ENCODE measurements at places on chromosomes 1 and 21.
A peak's percentile ranks its signal among the peaks of the same experiment; 100 is the strongest.

- no peak for DNase-seq
These were observed 31.5 kb downstream of the LBR start for GRCh38 chr1:225396357-225396756.

DNA sequence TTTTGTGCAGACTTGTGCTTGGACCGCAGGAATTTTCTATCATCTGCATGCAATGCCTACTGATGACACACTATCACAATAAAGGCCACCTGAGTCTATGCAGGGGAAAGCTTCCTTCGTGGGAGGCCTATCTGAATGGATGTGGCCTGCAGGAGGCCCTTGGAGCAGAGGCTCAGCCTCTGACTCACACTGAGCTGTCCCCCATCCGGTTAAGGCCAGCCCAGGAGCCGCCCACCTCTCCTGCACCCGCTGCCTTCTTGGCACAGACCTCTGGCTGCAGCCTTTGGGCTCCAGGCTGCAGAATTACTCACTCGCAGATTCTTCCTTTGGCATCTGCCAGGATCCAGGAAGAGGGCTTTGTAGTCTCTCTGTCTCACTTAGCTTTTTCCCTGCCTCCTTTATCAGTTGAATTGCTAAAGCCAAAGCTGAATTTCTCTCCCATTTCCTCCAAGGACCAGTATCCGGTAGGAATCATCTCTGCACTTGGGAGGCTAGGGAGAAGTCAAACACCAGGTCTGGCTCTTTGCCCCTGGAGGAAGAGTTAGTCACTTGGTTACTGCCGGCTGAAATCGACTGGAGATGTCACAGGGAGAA is 65.1 kb upstream of the JUN start:
- DNase-seq: peak; percentile 57

DNA sequence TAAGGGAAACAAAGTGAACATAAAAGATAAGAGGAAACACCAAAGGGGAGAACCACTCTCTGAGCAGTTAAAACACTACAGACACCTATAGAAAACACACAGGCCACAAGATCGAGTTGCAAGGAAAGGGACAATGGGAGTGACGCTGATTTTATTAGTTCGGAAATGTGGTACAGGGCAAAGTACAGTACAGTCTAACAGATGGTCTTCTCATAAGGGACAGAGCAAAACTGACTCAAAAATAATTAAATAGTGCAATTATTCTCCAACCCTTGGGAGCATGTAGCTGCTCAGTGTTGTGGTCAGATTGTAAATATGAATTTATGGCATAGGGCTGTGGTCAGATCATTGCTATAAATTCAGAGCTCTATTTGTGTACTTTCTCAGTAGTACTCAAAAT is 352.0 kb downstream of the USH2A start:
- no peak for DNase-seq

DNA sequence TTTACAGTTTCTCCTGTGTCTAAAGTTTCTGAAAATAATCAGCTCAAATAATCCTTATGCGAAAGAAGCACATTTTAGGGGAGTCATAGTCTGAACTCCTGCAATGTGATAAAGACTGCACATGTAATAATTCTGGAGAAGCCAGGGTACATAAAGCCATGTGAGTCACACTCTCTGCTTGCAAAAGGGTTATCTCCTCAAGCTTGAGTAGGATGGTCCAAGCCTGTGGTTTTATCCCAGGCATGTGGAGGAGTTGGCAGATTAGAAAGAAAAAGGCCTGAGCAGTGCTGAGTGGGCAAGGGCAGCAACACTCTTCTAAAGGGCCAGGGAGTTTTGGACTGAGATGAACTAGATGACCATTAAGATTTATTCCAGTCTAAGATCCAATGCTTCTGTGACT is 220.4 kb downstream of the RHOU start:
- DNase-seq: no peak

DNA sequence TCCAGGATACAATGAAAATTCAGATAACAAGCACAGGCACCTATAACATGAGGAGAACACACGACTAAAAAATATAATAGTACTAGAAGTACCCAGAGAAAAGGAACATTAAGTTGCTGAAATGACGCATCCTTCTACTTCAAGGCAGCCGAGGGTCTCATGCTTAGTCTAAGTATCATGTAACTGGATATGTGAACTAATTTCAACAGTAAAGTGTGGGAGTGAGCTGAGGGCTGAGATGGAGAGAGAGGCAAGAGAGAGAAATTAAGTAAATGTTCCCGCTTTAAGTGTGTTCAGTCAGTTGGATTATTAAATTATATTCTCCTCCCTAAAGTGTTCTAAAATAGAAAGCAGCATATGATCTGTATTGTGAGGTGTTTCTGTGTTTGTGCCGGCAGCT is 152.2 kb upstream of the KRTAP19-8 start:
- DNase-seq: no peak

- DNase-seq: no peak
These were observed 52.6 kb downstream of the MT1HL1 start for GRCh38 chr1:236951672-236952071.

- no peak for DNase-seq
These were observed 5.7 kb upstream of the ARID1A start for GRCh38 chr1:26690157-26690556.

GRCh38 chr1:213003256-213003655 is 12.4 kb downstream of the ANGEL2 start:
- no peak for DNase-seq

GRCh38 chr1:154707901-154708463 is 100.0 kb upstream of the ADAR start:
- no peak for DNase-seq

DNA sequence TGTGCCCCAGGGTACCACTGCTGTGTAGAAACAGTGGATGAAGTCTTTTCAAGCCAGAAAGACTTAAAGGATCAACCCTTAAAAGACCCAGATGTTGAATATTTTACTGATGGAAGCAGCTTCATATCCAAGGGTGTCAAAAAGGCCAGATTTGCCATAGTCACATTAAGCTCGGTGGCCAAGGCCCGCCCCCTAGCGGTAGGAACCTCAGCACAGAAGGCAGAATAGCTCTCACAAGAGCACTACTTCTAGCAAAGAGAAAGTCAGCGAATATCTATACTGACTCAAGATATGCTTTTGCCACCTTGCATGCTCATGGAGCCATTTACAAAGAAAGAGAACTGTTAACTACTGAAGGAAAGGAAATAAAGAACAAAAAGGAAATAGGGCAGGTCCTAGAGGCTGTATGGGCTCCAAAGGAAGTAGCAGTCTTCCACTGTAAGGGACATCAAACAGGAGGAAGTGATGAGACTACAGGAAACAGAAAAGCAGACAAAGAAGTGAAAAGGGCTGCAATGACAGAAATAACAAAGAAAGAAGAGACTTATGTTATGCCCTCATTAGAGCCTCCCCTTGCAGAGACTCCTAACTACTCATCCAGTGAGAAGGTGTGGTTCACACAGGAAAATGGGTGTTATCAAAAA is 90.5 kb downstream of the LIPI start:
- DNase-seq: no peak

- DNase-seq: no peak
These were observed 525 bp downstream of the C1QTNF12 start for GRCh38 chr1:1245817-1246576.

DNA sequence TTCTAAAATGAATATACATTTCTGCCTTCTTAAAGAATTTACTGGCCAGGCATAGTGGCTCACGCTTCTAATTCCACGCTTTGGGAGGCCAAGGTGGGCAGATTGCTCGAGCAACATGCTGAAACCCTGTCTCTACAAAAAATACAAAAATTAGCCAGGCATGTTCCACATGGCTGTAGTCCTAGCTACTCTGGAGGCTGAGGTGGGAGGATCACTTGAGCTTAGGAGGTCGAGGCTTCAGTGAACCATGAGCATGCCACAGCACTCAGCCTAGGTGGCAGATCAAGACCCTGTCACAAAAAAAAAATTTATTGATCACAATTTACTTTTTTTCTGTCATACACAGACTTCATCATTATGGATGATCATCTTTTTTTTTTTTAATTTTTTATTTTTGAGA is 11.5 kb downstream of the CDC14A start:
- no peak for DNase-seq

DNA sequence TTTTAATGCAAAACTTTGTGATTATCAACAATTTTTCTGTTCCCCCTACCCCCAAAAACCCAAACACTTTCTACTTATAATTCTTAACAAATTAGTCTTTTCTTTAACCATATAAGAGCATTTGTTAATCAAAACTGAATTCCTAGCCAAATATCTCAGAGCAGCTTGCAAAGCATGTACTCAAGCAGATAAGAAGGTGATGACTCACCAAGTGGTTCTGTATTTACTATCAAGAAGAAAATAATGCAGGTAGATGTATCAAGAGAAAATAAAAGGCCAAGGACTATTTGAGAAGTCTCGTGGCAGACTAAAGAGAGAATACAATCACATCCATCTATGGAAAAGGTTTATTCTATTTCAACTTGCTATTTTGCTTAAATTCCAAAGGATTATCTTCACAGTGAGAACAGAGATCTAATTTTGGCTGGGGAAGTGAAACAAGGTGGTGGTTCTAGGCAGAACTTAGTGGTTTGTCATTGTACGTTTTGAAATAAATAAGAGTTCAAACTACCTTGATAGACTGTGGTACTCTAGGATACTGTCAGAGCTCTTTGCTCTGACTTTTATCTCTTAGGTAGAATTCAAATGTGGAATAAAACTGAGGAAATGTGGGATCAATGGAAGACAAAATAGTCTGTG is 94.7 kb upstream of the NRIP1 start:
- no peak for DNase-seq

GRCh38 chr1:8503842-8504241 is 185.9 kb downstream of the SLC45A1 start:
- no peak for DNase-seq

GRCh38 chr21:29499734-29500343 is 201.1 kb downstream of the BACH1 start:
- no peak for DNase-seq

DNA sequence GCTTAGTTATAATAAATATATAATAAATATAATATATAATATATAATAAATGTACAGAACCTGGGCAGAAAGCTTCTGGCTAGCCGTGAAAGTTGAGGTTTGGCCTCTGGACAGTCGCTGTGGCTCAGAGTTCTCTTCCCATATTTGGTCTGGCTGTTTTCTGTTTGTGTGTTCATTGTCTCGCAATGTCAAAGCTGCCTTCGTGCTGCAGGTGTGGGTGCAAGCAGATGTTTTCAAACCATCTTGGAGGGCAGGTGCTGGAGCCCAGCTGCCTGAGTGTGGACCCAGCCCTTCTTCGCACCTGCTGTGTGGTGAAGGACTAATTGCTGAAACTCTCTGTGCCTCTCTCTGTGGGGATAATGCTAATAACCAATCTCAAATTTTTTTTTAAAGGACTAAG is 3.6 kb upstream of the CSTB start:
- DNase-seq: no peak

- no peak for DNase-seq
These were observed 36.2 kb upstream of the TNFRSF1B start for GRCh38 chr1:12130466-12131130.

- no peak for DNase-seq
These were observed 3.6 kb downstream of the FNDC5 start for GRCh38 chr1:32867151-32867550.

DNA sequence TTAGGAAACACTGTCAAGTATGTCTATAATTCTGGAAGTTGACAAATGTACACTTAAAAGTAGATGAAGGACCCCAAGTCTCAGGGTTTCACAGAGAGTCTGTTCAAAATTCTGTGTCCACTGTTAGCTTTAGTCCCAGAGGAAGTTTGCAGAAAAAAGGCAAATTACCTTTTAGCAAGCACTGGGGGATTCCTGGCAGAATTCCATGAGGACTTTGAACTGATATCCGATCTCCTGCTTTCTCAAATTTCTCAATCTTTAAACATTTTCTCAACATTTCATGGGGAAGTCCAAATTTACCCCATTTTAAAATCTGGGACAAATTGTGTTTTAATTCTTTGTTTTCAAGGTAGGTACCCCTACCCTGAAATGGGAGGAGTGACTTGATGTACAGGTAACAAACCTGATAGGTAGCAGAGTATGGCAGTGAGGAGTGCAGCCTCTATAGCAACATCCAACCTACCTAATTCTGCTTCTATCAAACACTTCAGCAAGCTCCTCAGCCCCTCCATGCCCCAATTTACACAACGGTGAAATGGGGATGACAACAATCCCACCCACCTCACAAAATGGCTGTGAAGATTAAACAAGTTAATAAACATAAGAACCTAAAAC is 344.9 kb downstream of the OMA1 start:
- DNase-seq: no peak

DNA sequence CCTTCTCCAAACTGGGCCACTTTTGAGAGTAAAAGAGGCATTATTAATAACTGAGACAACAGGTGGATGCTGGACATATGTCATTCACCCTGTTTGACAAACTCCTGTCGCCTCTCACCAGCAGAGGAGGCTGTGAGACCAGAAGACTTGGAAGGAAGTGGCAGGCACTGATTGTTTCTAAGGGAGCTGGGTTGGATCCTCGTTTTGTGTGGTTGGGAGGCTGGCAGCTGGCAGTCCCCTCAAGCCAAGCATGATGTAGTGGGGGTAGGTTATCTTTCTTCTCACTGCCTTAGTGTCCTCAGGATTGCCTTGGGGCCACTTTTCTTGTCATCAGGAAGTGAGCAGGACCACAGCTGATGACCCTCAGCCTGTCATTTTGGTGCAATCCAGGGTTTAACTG is 86.5 kb upstream of the KCNJ15 start:
- no peak for DNase-seq

- DNase-seq: no peak
These were observed 14.5 kb downstream of the GLUL start for GRCh38 chr1:182376936-182377574.

DNA sequence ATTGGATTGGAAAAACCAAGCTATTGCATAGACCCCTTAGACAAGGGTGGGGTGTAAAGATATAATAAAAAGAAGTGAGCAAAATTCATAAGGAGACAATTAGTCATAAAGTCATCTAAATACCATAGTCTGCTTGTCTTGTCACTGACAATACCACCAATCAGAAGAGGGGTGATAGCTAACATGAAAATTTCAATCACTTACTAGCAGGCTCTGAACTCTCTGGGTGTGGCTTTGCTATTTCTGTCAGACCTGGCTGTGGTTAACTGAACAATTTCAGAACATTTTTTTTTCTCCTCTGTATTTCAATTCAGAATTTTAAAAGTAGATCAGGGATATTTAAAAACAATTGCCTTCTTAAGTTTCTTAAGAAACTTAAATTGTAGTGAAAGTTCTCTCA is 158.5 kb upstream of the PRMT6 start:
- DNase-seq: no peak

GRCh38 chr1:115343200-115343737 is 5.2 kb upstream of the NGF start:
- no peak for DNase-seq

DNA sequence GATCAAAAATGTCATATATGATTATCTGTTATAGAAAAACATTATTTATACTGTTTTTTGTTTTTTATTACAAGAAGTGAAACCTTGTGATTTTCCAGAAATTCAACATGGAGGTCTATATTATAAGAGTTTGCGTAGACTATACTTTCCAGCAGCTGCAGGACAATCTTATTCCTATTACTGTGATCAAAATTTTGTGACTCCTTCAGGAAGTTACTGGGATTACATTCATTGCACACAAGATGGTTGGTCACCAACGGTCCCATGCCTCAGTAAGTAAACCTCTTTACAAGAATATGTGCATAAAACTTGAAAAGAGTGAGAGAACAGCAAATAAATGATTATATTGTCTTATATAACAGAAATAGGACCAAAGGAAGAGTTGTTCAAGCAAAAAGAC is 14.5 kb downstream of the CFHR4 start:
- DNase-seq: no peak
